ENCODE measurements at places on chromosomes 11 and 22.

DNA sequence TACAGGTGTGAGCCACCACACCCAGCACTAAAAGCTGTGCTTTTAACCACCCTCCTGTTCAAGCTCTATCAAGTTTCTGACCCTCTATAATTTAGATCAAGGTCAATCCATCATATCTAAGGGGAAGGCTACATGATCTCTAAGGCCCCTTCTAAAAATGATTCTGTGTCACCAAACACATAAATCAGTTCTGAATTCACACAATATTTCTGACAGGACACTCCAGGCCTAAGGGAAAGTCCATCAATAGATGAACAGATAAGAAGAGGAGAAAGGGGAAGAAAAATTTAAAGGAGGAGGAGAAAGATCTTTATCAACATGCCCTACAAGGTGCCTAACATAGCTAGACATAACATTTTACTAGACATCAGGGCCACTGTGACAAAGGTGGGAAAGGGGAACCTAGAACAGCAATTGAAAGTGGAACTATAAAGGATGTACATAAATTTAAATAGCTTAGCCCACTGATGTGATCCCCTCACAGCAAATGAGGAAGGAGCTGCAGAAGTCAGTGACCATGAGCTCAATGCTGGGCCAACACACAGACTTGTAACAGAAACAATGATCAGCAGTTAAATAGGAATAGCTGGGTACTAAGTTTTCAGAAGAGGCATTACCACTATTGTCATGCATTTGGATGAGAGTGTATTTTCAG is 4.7 kb downstream of the PRCP start:
- no peak for DNase-seq

GRCh38 chr11:64620381-64620971 is 29.5 kb downstream of the SLC22A12 start:
- no peak for DNase-seq

DNA sequence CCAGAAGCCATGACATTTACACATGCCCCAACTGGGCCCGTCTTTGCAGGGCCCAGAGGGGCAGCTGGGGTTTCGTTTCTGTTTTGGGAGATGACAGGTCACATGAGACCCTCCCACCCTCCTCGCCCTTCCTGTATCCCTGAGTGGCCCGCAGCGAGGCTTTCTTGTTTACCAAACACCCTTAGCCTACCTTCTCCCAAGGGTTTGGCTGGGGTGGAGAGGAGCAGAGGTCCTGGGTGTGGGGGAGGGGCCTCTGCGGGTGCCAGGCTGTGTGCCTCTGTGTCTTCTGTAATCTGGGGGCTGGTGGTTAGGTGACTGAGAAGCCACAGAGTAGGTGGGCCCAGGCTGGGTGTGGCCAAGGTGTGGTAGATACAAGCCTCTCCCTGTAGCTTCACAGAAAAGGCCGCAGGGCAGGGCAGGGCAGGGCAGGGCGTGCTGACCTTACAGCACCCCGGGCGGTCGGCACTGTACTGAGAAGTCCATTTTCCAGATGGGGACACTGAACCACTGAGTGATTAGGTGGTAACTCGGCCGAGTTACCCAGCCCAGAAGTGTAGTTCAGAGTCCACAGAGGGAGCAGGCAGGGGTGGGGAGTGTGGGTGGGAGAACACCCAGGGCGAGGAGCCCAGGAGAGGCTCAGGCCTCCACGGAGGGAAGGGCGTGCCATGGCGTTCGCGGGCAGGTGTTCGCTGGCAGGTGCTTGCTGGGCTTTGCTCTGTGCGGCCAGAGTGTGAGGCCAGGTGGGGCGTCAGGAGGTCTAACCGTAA is 8.7 kb downstream of the PRR5 start:
- no peak for DNase-seq

- DNase-seq: no peak
Measured at GRCh38 chr11:69831985-69832384, 12.8 kb upstream of the FGF3 start.

- no peak for DNase-seq
Measured at GRCh38 chr11:75150879-75151278, at the start of gene SLCO2B1. Gene SLCO2B1 (plus strand): TSS chr11:75151107. CDS start chr11:75151382, 275 bp downstream.

GRCh38 chr11:129732941-129733340 is 82.7 kb upstream of the TMEM45B start:
- DNase-seq: no peak

- no peak for DNase-seq
Measured at GRCh38 chr11:113269636-113270035, 44.7 kb upstream of the TTC12 start.

GRCh38 chr11:96203567-96204365 is 139.2 kb downstream of the MAML2 start:
- DNase-seq: no peak

DNA sequence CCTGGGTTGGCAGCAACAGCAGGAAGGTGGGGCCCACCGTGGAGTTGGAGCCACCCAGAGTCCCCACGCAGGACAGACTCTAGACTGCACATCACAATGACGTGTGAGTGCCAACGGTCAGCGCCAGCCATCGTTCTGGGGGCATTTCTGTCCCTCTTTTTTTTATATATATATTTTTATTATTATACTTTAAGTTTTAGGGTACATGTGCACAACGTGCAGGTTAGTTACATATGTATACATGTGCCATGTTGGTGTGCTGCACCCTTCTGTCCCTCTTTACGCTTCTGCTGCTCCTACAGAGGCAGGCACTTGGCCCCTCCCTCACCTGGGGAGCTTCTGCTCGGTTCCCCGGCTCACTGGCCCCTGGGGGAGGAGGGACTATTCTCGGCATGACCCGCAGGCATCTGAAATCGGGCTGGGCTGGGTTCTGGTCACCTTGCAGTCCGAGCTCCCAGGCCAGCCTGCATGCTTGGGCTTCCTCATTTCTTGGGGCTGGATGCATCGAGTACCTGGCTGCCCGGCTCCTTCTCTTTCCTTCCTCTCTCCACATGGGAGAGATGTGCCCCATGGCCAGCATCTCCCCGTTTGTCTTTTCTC is 787.4 kb downstream of the TBC1D22A start:
- DNase-seq: no peak

DNA sequence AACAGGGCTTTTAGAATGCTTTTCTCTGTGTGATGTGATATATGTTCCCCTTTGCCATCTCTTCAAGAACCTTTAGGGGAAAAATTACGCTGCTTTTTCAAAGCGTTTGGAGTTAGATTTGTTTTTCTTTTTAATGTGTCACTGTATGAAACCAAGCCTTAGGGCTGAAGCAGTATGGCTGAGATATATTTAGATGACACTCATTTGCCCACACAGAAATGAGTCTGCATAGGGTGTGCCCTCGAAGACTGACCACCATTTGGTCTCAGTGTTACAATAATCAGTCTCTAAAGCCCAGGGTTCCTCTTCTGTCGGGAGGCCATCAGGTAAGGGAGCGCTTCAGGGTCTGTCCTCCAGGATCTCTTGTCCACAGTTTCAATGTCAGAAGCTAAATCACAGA is 213.0 kb upstream of the NCAM1 start:
- no peak for DNase-seq

DNA sequence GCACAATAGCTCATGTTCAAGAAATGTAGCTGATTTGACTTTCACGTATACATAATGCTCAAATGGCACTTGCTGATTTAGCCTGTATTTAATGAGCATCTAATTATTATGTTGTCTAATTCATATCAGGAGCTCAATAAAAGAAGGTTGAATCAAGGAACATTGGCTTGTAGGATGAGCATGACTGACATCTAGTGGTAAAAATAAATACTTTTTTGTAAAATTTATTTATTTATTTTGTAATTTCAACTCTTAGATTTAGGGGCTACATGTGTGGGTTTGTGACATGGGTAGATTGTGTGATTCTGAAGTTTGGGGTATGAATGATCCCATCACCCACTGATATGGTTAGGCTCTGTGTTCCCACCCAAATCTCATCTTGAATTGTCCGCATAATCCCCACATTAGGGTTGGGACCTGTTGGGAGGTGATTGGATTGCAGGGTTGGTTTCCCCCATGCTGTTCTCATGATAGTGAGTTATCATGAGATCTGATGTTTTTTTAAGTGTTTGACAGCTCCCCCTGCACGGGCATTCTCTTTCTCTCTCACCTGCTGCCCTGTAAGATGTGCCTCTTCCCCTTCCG is 1.7 kb upstream of the OR52E5 start:
- DNase-seq: no peak

DNA sequence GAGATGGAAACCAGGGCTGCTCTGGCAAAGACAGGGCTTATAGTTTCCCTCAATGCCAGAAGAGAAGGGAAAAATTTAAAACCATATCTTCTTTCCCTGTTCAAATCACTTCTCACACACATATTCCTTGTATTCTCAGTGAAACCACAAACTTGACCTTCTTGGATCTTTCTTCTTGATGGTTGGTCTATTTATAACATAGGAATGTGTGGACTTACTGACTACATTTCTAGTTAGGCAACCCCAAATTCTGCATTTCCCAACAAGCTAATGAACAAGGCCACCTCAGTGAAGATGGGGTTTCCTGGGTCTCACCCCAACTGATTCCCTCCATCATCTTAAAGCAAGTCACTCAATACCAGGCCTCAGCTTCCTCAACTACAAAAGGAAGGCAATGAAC is 3.8 kb upstream of the QSER1 start:
- no peak for DNase-seq

DNA sequence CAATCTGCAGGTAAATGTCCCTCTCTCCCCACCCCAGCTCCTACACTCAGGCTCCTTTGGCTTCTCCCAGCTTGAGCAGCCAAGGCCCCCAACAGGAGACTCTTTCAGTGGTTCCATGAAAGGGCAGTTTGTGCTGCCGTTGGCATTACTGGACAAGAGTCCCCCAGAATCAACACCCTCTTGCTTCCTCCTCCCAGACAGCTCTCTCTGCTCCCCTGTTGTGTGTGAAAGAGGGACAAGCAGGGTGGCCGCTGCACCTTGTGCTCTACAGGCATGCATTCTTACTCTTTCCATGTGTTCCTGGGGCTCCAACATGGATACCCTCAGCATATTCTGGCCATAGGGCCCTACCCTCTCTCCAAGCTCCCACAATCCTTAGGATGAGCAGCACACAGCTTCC is 48.7 kb downstream of the P4HA3 start:
- no peak for DNase-seq

DNA sequence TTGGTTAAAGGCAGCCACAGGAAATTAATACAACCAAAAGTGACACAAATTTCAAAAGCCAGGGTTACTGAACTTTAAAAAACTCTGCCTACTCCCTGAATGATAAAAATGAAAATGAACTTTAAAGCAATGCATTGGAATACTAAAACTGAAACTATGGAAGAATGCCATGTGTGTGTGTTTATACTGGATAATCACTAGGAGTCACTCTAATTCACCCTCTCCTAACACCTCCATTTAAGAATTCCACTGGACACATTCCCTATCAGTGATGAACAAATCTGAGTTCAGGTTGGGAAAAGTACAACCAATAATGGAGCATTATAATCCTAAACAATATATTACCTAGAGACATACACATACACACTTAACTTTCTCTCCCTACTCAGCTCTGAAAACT is 27.5 kb upstream of the PLAAT3 start:
- no peak for DNase-seq

DNA sequence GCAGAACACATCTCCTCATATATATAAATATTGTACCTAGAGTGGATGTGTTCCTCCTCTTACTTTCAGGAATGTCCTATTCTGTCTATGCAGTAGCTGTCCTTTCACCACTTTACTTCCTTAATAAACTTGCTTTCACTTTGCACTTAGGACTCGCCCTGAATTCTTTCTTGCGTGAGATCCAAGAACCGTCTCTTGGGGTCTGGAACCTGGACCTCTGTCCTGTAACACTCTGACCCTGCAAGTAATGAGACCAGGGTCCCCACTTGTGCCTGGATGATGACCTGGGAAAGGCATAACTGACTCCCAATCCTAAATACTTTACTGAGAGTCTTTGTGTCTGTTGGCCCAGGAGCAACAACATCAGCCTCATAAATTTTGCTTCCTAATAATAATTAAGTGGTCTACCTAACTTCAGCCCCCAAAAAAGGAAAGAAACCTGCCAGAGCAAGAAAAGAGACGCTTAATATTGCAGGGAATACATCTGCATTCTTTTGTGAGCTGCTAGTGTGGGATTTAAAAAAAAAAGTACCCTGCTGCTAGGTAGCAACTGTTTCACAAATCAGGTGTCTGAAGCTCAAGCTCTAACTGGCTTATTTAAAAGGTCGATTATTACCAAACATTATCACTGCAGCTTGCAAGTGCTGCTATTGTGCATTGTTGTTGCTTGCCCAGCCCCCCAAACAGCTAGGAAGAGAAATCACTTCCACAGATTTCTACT is 69.3 kb downstream of the FAM168A start:
- no peak for DNase-seq

- no peak for DNase-seq
Measured at GRCh38 chr11:77506857-77507256, 33.0 kb upstream of the PAK1 start.

DNA sequence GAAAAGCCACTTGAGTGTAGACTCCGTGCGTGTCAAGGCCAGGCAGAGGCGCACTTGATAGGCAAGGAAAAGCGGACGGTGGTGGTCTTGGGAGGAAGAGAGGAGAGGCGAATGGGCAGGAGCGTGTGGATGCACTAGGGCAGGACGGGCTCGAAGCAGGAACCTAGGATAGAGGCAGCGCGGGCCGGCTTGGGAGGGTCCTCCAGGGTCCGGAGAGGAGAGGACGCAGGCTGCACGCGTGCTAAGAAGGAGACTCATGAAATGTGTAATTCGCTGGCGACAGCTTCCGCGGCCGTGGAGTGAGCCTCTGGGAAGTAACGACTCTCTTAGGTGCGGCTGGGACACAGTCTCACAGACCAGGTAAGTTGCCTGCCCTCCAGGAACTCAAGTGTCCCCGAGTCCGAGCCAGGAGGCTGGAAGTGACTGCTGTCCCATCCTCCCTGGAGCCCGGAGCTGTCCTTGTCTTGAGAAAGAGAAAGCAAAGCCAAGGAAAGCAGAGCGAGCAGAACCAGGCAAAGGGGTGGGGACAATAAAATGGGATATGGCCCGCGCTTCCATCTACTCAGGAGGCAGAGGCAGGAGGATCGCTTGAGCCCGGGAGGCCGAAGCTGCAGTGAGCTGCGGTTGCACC is 874 bp upstream of the IL17RA start:
- DNase-seq: no peak

GRCh38 chr22:29393019-29393608 is 4.7 kb upstream of the AP1B1 start:
- DNase-seq: no peak

DNA sequence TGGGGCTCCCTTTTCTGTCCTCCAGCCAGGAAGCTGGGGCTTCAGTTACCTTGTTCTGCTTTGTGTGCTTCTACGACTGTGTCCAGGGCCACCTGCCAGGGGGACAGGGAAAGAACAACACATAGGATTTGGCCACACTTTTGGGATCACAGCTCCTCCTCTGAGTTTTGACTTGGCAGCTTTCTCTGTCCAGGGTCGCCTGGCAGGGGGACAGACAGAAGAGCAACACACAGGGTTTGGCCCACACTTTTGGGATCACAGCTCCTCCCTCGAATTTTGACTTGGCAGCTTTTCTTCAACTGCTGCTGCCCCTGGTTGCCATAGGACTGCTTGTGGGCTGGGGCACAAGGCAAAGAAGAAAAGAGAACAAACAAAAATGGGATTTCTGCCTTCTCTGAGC is 19.1 kb downstream of the INCENP start:
- no peak for DNase-seq

GRCh38 chr11:3914805-3915204 is 59.3 kb downstream of the STIM1 start:
- no peak for DNase-seq
